ENCODE measurements at places on chromosomes 13 and 19.

DNA sequence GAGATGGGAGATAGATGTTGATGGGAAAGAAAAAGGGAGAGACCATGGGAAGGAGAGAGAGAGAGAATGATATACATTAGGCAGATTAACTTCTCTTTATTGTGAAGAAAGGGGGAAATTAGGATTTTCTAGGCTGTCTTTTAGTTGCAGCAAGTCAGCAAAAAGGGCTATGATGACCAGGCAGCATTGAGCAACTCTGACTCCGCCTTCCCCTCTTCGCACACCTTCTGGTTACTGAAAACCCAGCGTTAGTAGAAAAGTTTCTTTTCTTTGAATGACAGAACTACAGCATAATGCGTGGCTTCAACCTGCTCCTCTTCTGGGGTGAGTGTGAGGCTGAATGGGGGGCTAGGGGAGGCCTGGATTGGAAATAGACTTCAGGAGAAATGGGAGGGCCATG is at the start of gene ADGRE1:
ADGRE1 (plus strand) TSS at position 264 of the 400 bp plus-strand sequence; CDS start at position 294, 30 bp downstream.
- no peak for DNase-seq

GRCh38 chr13:101453784-101454201 is 1.3 kb downstream of the ITGBL1 start:
- peak; percentile 74 for DNase-seq

GRCh38 chr19:51263808-51264207 is 12.9 kb downstream of the SIGLECL1 start:
- no peak for DNase-seq

DNA sequence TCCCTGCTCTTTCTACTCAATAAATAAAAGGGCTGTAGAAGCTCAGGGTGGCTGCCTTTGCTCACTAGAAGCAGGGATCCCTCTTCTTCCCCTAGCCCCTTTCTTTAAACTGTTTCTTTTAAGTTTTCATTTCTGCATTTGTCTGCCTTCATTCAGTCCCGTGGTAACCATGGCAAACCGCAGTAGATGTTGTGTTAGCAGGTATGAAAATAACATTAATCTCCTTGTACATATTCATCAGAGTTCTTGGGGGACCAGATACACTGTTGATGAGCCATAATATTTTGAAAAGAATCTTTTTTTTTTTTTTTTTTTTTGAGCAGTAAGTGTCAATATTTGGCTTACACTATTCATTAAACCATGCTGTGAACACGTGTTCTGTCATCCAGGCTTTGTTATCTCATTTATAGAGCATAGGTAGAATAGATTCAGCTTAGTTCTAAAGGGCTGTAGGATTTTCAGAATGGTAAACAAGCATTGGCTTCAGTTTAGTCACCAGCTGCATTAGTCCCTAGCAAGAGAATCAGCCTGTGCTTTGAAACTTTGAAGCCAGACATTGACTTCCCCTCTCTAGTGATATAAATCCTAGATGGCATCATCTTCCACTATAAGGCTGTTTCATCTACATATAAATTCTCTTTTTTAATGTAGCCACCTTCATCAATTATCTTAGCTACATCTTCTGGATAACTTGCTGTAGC is 59.4 kb upstream of the SPRY2 start:
- no peak for DNase-seq

DNA sequence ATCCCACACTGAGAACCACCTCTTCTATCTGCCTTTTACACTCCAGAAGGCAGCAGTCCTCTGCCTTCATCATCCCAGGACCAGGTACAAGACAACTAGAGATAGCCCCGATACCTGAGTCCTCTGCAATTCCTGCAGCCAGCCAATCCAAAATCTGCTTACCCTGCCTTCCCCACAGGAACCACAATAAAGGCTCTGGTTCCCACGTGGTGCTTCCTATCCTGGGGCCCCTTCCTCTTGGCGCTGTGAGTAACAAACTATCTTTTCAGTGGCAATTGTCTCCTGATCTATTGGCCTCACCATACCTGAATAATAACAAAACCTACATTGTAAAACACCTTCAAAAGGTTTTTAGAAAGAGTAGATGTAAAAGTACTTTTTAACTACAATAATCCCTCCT is 63.1 kb downstream of the ZDHHC20 start:
- no peak for DNase-seq

GRCh38 chr13:65508338-65508737 is 1721.8 kb downstream of the PCDH9 start:
- no peak for DNase-seq

GRCh38 chr13:108086678-108087077 is 128.7 kb downstream of the LIG4 start:
- peak; percentile 36 for DNase-seq

DNA sequence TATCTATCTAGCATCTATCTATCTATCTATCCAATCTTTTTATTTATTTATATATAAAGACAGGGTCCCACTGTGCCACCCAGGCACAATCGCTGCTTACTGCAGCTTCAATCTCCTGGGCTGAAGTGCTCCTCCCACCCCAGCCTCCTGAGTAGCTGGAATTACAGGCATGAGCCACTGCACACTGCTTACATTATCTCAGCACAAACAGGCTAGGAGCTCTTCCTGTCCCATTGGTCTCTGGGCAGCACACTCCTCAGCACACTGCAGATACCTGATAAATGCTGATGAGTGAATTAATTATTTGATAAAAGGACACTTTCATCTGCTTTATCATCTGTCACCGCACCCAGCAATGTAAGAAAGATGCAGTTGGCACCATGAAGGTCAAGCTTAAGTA is 16.1 kb downstream of the ZNF562 start:
- DNase-seq, result no peak

DNA sequence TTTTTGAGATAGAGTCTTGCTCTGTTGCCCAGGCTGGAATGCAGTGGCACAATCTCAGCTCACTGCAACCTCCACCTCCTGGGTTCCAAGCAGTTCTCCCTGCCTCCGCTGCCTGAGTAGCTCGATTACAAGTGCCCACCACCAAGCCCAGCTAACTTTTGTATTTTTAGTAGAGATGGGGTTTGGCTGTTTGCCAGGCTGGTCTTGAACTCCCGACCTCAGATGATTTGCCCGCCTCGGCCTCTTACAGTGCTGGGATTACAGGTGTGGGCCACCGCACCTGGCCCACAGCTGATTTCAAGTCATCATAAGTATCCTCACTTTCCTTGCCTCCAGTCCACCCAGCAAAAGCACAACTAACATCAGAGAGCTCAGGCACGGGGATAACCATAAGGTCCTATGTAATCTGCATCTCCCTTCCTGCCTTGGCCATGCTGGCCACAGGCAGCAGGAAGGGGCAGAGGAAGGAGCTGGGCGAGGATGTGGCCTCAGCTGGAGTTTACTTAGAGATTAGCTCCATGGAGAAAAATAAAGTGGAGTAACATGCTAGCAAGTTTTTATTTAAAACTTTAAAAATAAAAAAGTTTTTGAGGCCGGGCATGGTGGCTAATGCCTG is 22.9 kb upstream of the ADGRE1 start:
- DNase-seq, result no peak

DNA sequence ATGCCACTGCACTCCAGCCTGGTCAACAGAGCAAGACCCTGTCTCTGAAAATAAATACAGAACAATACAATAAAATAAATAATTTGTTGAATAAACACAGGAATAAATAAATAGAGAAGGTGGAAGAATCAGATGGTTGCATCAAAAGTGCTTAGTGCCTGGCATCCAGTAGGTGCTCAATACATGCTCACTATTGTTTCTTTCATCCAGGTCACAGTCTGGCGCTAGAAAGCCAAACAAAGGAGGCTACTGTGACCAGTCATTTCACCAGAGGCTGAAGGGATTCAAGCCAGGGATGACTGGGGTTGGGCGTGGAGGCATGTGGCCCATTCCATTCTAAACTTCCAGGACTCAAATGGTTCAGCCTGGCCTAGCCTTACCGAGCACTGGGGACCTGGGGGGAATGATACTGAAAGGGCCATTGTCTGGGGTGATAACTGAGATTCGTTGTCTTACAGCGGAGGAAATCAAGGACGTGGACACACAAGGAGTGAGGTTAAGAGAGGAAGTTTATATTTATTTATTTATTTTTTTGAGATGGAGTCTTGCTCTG is 3.6 kb upstream of the NDUFB7 start:
- DNase-seq, result no peak

DNA sequence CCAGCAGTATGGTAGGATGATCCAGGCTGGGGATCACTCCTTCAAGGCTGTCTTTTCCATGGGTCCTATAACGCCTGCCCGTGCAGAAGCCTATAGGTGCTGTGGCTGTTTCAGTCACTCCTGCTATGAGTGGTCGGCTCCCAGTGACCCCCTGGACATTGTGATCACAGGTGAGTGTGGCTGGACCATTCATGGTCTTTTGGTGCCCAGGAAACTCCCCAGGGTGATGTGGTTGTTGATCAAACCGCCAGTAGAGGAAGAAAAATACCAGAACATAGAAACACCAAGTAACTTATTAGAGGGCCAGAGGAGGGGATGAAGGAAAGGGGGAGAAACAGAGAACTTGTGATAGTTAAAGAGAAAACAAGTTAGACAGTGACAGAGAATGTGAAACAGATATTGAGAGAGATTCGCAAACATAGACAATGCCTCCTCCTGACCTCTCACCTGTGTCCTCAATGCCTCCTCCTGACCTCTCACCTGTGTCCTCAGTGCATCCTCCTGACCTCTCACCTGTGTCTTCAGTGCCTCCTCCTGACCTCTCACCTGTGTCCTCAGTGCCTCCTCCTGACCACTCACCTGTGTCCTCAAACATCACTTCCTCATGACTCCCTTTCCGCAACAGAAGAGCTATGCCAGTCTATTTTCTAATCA is 19.4 kb downstream of the LAIR2 start:
- no peak for DNase-seq

DNA sequence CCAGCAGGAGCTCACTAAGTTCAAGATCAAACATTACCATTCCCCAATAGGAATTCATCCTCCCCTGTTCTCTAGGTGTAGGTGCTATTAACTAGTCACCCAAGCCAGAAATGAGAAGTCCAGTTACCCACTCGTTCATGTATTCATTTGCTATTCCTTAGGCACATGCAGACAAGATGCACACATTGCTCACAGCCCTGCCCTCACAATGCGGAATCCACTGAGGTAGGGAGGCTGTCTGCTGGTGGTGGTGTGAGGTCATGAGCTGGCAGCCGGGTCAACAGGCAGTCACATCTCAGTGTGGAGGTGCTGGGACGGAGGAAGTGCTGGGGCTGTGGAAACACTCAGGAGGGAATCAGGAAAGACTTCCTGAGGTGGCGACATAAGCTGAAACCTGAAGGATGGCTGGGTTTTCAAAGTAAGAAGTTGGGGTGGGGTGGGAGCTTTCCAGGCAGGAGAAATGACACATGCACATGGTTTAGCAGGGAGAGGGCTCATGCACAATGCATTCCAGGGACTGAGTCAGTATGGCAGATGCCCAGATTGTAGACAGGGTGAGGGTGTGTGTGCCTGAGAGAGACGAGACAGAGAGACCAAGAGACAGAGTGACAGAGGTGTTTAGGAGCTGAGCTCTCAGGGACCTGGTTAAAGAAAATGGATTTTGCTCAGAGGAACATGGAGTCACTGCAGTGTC is 117.6 kb downstream of the USP12 start:
- peak; percentile 95 for DNase-seq

GRCh38 chr13:38657191-38657590 is 29.7 kb upstream of the FREM2 start:
- DNase-seq, result peak; percentile 56

GRCh38 chr19:5498830-5499550 is 43.8 kb downstream of the ZNRF4 start:
- DNase-seq, result no peak

- DNase-seq, result no peak
Measured at GRCh38 chr13:35387682-35388250, 88.7 kb downstream of the MAB21L1 start.

- DNase-seq, result no peak
Measured at GRCh38 chr19:4090356-4091220, 23.9 kb upstream of the ZBTB7A start.

GRCh38 chr13:48969685-48970084 is 6.0 kb upstream of the FNDC3A start:
- no peak for DNase-seq
